Tongue (tissue), 3 donors: ENCODE measurements at places on chromosomes 4 and X. TPM values are rescaled to one million over a fixed set of nuclear protein-coding genes. Genes with fewer than 3 reads are reported as not detected.

Gene ARSH
- not detected for total RNA-seq

DNA sequence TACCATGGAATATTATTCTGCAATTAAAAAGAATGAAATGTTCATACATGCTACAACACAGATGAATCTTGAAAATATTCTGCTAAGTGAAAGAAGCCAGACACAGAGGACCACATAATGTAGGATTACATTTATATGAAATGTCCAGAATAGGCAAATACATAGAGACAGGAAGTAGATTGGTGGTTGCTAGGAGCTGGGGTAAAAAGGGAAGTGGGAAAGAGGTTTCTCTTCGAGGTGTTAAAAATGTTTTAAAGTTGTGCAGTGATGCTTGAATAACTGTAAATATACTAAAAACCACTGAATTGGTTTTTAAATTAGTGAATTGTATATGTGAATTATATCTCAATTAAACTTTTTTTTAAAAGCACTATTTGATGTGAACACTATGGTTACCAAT, 3.6 kb upstream of the NXT2 start:
- DNase-seq, result no peak

- DNase-seq, result no peak
These were observed 394.1 kb upstream of the SMIM31 start for GRCh38 chr4:164359881-164360280.

- DNase-seq, result no peak
These were observed 5.8 kb downstream of the HMGB2 start for GRCh38 chr4:173328236-173328901.

GRCh38 chrX:150544835-150545770, 23.3 kb upstream of the MTM1 start:
- no peak for DNase-seq
